Stimulated activated CD8-positive, alpha-beta memory T cell treated with anti-CD3 and anti-CD28 coated beads, Interleukin-15, amount 100 ng/mL, for 4 hours (primary cell): ENCODE measurements at places on chromosomes 11 and 22.
A peak's percentile ranks its signal among the peaks of the same experiment; 100 is the strongest.

DNA sequence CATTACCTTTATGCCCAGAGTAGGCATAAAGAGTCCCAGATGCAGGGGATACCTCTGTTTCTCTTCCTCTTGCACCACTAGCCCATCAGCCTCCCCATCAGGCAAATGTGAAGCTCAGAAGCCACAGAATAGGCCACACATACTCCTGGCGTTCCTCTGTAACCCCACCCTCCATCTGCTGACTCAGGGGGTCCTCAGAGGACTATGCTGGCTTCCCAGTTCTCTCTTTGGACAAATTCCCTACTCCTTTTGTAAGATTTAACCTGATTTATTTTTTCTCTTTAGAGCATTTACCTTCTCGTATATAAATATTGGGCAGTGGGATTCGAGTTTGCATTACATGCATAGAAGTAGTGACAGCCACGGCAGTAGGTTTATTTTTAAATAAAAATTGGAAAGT is 262.3 kb upstream of the CADM1 start:
- DNase-seq = no peak

- DNase-seq = no peak
Observed at GRCh38 chr11:66950112-66950535, 8.1 kb downstream of the PC start.

DNA sequence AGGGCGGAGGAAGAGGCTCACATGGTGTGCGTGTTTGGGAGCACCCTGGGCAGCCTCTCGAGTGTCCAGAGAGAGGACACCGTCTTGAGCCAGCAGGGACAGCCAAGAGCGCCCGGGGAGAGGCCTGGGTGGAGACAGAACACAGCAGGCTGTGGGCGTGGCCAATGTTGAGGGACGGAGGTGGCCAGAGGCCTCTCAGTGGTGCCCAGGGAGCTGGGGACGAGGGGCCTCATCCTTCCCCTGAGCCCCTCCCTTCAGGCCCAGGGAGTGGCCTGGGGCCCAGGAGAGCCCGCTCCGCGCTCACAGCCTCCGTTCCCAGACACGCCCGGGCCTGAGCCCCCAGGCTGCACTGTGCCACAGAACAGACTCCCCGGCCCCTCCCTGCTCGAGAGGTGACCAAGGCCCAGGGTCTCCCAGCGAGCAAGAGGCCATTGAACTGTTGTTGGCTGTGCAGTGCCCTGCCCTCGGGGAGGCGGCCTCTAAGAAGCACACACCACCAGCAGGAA is 48.4 kb downstream of the CDKN1C start:
- no peak for DNase-seq

- no peak for DNase-seq
Observed at GRCh38 chr11:1471736-1472135, 14.8 kb downstream of the MOB2 start.

DNA sequence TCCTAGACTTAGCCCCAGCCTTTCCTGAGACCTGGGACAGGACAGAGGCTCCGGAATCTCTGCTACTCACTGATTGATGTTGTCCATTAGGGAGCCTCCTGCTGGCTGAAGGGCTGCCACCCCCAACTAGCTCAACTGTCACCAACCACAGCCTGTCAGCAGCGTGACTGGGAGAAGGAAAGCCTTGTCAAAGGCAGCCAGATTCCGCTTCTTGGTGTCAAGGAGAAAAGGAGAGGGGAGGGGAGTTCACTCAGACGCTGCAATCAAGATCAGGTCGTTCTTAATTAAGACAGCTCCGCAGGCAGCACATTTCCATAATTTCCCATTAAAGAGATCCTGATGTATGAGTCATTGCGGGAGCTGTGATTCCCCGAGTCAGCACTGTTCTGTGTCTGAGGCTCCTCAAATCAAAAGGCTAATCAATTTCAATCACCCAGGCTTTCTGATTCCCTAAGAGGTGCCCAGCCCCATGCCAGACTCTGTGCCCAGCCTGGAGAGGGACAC is 152.8 kb upstream of the ZBED5 start:
- no peak for DNase-seq

GRCh38 chr11:119016216-119017009 is 1.7 kb downstream of the RPS25 start:
- no peak for DNase-seq

GRCh38 chr11:117300283-117300663 is 9.1 kb downstream of the BACE1-AS start:
- DNase-seq = no peak

DNA sequence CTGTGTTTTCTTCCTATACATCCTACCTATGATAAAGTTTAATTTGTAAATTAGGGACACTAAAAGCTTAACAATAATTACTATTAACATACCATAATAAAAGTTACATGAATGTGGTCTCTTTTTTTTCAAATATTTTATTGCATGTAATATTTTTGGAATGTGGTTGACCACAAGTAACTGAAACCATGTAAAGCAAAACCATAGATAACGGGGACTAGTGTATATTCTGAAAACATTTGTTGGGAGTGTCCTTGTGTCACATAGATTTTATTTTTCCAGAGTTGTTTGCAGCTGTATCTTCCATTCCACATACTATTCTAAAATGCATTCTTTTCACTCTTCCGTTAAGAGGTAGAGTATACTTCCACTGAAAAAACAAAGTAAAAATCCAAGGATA is 200.4 kb downstream of the KIF18A start:
- no peak for DNase-seq

DNA sequence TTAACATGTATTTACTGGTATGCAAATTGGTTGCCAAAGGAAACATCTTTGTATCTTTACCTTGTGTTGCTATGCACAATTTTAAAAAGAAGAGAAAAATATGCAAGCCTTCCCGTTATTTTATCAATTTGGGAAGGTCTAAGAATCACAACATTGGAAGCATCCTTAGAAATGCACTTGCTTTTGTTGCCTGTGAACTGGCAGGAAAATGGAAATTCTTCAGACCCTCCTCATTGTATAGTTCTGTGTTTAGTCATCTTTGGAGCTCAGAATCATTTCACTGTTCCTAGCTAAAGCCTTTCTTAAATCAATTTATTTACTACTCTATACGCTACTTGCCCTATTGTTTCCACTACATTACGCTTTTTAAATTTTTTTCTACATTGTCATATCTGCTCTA is 574.5 kb downstream of the DLG2 start:
- DNase-seq = no peak

DNA sequence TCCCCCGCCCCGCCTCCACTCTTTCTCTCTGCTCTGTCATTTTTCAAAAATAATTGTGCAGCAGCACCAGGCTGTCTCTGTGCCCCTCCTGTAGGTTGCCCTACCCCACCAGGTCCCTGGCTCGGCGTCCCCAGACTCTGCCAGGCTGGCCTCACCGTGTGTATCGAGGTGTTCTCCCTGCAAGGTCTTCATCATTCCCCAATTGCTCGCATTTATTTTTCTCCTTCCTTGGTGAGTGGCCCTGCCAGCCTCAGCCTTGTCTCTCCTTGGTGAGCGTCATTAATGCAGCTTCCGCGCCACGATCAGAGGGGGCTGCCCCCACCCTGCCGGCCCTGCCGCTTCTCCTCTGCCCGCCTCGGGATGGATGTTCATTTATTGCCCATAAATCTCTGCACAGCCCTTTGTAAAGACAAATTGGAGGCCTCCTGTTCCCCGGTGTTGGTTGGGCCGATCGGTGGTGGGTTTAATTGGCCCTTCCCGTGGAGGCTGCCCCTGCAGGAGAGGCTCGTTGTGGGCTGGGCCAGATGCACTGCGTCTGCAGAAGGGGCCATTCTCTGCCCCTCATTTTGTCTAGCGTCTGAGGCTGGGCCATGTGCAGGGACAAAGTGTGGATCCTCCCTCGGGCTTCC is 33.2 kb downstream of the RTN4R start:
- DNase-seq = no peak

- no peak for DNase-seq
Observed at GRCh38 chr22:21939461-21939913, 13.2 kb downstream of the PPM1F start.

DNA sequence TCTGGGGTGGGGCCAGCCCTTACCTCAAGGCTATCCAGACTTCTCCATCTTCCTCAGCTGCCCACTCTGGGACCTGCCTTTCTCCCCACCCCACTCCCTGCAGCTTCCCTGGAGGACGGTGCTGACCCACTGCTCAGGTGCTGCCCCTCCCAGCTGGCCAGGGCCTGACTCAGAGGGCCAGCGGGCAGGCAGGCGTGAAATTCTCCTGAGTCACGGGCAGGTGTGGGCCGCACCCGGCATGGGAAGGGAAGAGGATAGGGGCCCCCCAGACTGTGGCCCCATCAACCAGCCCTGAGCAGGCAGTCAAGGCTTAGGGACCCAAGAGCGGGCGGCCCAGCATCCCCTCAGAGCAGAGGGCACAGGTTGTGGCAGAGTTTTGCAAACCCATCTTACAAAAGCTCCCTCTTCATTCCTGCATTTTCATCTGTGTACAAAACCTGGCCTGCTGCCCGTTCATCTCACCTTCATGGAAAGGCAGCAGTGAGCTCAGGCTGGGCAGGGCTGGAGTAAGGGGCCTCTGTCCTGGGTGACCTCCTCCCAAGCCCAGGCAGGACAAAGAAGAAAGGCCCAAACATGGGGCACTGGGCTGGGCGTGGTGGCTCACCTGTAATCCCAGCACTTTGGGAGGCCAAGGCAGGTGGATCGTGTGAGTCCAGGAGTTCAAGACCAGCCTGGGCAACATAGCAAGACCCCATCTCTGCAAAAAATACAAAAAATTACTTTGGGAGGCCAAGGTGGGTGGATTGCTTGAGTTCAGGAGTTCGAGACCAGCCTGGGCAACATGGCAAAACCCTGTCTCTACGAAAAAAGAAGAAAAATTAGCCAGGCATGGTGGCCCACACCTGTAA is 6.1 kb downstream of the RHOD start:
- no peak for DNase-seq

- DNase-seq = no peak
Observed at GRCh38 chr11:66844496-66845142, 1.4 kb downstream of the RCE1 start.

DNA sequence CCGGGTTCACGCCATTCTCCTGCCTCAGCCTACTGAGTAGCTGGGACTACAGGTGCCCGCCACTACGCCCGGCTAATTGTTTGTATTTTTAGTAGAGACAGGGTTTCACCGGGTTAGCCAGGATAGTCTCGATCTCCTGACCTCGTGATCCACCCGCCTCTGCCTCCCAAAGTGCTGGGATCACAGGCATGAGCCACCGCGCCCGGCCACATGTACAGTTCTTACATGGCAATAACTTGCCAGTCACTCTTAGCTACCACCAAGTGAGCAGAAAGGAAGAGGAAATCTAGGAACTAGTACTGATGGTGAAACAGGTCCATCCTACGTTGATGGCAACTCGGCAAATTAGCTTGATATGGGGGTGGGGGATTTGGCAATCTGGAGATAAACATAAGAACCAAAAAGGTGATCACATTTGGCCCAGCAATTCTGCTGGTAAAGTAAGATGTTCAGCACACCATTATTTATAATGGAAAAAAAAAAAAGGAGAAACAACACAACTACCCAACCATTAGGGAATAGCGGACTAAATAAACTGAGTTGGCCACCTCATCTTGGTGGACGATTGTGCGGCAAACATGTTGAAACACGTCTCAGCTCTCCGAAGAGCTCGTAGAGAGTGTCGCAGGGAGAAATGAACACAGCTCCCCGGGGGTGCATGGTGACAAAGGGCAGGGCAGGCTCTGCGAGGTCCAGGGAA is 5.3 kb downstream of the NLRP6 start:
- no peak for DNase-seq

DNA sequence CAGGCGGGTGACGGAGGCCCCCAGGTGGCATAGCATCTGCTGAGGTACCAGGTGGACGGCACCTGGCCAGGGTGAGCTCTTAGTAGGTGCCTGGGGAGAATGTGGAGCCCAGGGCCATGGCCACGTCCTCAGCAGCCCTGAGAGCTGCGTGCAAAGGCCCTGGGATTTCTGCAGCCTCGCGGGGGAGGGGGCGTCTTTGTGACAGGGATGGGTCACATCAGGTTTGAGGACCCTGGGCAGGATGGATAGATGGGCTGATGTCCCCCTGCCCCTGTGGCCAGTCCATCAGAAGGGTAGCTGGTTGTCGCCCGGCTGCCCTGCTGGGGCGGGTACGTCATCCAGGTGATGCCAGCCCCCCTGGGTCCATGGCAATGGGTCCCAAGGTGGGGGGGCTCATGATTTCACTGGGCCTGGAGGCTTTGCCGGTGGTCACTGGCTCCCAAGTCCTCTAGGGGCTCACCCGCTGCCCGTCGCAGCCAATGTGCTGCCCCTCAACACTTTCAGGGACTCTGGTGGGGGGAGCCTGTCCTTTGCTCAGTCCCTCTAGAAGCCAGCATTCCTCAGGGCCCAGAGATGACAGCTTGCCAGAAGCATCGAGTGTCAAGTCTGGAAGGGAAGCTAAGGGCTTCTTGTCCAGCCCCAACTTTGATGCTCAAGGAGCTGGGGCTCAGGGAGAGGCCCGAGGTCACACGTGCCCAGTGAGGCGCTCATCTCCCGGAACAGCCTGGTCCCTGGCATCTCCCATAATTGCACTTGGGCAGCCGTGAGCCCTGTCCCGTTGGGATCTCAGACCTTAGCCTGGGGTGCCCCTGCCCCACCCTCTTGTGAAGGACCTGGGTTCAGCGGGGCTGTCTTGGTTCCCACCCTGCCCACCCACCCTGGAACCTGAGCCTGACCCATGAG is 777 bp downstream of the TBX10 start:
- DNase-seq = no peak

GRCh38 chr11:75766443-75767227 is 1.9 kb upstream of the DGAT2 start:
- no peak for DNase-seq

GRCh38 chr11:117595440-117595839 is 201.6 kb downstream of the DSCAML1 start:
- DNase-seq = no peak

DNA sequence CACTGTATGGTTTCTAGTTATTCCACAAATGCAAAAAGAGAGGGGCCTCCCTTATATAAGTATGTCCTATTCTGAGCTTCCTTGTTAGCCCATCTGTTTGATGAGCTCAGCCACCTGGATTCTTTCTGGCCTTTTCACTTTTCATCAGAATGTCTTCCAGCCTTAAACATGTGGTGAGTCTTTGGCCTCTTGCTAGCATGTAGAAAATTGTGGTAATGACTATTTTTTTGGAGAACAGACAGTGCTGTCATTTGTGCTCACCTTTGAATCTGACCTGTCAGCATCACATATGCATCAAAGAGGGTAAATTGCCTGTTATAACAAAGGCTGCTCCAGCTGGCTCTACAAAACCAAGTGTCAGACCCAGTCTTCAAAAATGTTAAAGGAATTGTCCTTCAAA is 558.7 kb downstream of the RAB38 start:
- DNase-seq = no peak

DNA sequence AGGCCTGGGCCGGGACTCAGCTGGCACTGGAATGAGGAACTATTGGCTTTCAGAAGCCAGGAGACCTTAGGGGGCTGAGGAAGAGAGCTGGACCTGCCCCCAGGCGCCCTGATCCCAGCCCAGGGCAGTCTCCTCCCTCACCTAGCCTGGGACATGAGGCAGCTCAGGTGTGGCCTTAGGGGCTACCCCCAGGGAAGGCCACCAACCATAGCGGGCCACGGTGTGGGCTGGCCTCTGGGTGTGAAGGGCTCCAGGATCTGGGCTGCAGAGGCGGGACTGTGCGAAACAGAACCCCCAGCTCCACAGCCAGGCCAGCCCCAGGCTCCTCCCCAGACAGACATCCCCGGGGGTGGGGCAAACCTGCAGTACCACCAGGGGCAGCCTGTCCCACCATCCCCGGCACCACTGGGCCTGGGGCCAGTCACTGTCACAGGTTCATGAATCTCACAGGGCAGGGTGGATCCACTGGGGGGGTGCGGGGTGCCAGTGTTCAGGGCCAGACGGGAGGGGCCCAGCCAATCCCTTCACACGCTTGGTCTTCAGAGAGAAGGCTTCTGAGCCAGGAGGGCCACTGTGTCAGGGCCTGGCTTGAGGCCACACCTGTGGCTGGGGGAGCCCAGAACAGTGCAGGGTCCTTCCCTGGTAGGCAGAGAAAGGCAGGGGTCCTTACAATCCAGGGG is 3.5 kb downstream of the PLXNB2 start:
- no peak for DNase-seq

GRCh38 chr11:72724851-72725723 is 27.1 kb downstream of the ARAP1 start:
- peak; percentile 51 for DNase-seq
